ENCODE measurements at places on chromosomes 1 and 21.

GRCh38 chr1:93749487-93749886 lies 67.8 kb upstream of the BCAR3 start:
- no peak for DNase-seq

DNA sequence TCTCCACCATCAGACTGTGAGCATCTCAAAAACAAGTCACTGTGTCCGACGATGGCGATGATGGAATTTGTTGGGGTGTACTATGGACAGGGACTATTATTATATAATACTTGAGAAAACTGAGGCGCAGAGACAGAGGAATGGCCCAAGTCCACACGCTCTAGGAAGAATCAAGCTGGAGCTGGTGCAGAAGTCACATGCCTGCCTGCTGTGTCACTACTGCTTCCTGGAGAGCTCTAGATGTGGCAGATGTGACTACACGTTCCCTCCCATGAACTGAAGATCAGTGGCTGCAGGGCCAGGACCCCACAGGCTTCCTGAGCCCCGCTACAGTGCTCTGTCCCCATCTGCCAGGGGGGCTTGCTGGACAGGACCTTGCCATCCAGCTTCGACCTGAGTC lies 56.9 kb downstream of the TRABD2B start:
- DNase-seq: no peak

GRCh38 chr1:229296541-229296941 lies 25.6 kb downstream of the RAB4A start:
- DNase-seq: no peak

GRCh38 chr1:245686006-245686405 lies 531.2 kb downstream of the KIF26B start:
- no peak for DNase-seq

- no peak for DNase-seq
Measured at GRCh38 chr1:150516616-150517015, 1.1 kb downstream of the FALEC start.

DNA sequence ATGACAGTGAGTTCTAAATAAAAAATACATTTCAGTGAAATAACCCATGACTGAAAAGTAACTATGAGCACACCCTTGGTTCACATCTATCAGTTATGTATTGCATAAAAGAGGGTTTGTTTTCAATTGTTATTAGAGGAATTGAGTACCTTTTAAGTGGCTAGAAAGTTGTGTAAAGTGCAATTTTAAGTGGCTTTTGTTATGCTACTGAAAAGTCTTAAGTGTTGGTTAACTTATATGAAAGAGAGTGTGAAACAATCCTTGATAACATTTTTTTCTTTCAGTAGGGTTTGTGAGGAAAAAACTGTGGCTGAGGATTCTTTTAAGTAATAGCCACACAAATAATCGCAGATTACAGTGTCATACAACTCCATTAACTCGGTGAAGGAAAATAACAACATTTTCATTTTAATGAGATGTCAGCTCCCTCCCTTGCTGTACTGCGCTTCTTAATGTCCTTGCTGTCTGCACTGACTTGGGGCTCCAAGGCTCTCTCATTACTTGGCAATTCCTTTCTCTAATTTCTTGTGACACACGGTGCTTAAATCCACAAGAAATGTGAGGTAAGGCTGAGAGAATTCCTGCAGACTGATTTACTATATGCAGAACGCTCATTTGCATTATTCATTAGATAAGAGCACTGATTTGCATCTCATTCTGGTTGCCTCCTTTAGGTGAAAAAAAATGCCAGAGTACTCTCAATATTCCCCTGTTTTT lies 40.6 kb downstream of the NTNG1 start:
- DNase-seq: no peak

- no peak for DNase-seq
Measured at GRCh38 chr1:21903638-21904453, 33.3 kb downstream of the HSPG2 start.

- no peak for DNase-seq
Measured at GRCh38 chr1:83746234-83746633, 252.7 kb downstream of the TTLL7 start.

- no peak for DNase-seq
Measured at GRCh38 chr1:185040408-185040735, 5.0 kb upstream of the RNF2 start.

GRCh38 chr1:13725714-13726175 lies 25.8 kb downstream of the PRDM2 start:
- no peak for DNase-seq

GRCh38 chr1:27736252-27736651 lies 10.5 kb downstream of the FAM76A start:
- no peak for DNase-seq

DNA sequence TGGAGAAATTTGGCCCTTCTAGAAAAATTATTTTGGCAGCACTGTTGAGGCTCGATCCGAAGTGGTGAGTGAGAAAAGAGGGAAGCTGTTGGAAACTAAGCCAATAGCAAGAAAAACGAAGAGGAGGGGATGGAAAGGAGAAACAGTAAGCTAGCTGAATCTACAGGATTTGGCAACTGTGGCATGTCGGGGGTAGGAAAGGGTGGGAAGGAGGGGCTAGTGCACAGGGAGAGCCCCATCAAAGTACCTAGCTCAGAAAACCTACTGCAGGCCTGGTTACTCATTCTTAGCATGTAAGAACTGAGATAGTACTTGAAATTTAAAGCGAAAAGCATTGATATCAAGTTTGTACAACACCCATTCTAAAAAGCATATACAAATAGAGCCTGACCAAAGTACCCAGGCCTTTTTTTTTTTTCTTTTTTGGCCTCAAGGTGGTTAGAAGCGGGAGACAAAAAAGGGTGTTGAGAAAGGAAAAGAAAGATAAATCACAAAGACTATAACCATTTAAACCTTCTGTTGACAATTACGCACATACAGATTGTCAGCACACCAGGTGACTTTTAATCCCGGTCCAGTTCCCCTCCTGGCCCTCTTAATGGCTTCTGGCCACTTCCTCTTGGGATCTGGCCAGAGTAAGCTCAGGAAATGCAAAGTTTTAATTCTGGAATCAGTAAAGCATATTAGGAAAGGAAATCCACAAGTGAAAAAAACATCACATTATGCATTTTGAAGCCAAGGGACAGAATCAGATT lies 50.4 kb downstream of the SLC16A1 start:
- DNase-seq: no peak

Measured in occipital lobe (tissue), 3 donors.